ENCODE measurements at places on chromosomes 2 and 18.
A peak's percentile ranks its signal among the peaks of the same experiment; 100 is the strongest.

- no peak for DNase-seq
Measured at GRCh38 chr2:70511971-70512729, 41.5 kb downstream of the TGFA start.

- no peak for DNase-seq
Measured at GRCh38 chr18:62773691-62774090, 58.4 kb downstream of the PHLPP1 start.

GRCh38 chr18:38406607-38407006 lies 841.0 kb upstream of the CELF4 start:
- DNase-seq = no peak

- no peak for DNase-seq
Measured at GRCh38 chr18:49569724-49570123, 7.9 kb downstream of the LIPG start.

- DNase-seq = no peak
Measured at GRCh38 chr2:172293952-172294351, 133.4 kb upstream of the ITGA6 start.

DNA sequence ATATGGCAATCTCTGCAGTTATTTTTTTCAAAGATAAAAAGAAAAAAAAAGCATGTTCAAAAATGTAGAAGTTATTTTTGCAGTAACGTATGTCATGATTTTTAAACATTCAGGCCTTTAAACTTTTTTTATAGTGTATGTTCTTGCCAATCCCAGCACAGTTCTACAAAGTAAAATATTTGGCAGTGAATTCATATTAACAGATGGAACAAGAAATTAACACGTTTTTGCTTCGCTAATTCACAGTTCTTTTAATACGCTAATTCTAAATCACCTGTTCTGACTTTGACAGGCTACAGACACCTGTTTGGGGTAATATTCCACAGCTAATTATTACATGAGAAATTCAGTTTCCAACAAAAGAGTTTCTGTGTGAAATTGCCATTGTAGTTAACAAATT lies 183.2 kb downstream of the ARHGAP15 start:
- no peak for DNase-seq

DNA sequence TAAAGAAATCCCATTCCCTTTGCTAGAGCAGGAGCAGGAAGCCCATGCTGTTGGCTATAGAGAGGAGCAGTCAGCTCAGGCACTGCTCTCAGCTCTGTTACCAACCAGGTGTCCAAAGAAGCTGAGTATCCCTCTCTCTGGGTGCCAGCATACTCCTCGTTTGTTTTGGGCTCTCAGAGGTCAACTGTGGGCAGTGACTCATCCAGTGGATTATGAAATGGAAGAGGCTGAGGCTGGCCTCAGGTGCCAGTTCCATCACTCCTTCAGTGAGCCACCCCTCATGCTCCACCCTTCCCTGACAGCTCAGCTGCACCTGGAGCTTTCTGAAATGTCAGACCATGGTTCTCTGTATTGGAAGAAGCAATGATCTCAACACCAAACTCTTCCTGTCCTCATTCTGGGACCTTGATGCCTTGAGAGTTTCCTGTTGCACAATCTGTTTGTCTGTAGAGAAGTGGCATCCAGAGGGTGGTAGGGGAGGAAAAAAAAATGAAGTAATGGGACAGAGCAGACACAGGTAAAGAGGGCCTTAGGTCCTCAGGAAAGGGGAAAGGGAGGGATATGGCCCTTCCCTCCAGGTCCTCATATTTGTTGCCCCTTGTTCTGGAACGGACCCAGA lies 31.2 kb upstream of the EN1 start:
- no peak for DNase-seq

- no peak for DNase-seq
Measured at GRCh38 chr2:95388091-95388692, 14.3 kb upstream of the FAHD2A start.

DNA sequence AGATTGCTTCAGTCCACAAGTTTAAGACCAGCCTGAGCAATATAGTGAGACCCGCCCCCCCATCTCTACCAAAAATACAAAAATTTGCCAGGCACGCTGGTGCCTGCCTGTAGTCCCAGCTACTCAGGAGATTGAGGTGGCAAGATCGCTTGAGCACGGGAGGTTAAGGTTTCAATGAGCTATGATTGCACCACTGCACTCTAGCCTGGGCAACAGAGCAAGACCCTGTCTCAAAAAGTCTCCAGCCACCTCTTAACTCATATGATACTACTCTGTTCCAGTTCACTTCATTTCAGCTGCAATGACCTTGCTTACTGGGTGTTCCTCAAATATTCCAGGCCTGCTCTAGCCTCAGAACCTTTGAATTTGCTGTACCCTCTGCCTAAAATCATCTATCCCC lies 11.4 kb downstream of the MEMO1 start:
- no peak for DNase-seq

GRCh38 chr2:213317929-213318328 lies 33.7 kb downstream of the SPAG16 start:
- no peak for DNase-seq

- DNase-seq = no peak
Measured at GRCh38 chr2:100192825-100193224, 50.4 kb upstream of the AFF3 start.

DNA sequence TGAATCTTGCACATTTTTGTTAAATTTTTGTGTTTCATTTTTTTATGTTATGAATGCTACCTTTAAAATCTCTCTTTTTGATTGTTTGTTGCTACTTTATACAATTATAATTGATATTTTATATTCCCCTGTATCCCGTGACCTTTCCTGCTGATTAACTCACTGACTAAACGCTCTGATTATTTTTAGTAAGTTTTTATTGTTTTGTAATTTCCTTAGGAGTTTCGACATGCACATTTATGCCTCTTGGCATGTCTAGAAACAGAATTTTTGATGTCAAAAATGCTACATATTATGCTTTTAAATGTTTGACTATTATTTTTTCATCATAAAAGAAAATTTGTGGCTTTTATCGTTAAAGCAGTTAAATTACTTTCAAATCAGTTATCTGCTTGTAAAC lies 1131.6 kb upstream of the TMEFF2 start:
- no peak for DNase-seq

GRCh38 chr2:120105360-120105759 lies 92.5 kb downstream of the EPB41L5 start:
- DNase-seq = no peak

DNA sequence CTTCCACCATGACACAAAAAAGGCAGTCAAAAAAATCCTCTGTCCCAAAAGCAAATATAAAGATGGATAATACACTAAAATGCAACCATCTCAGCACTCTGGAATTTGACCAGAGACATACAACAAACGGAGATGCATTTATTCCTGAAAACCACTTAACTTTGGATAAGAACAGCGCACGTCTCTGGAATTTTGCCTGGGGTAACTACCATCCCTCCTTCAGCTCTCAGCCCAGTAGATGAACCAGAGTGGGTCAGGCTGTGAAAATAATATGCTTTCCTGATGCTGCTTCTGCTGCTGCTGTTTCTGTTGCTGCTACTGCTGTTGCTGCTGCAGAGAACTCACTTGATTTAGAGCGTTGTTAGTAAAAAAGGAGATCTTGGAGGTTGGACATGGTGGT lies 133.8 kb upstream of the ACVR2A start:
- no peak for DNase-seq

DNA sequence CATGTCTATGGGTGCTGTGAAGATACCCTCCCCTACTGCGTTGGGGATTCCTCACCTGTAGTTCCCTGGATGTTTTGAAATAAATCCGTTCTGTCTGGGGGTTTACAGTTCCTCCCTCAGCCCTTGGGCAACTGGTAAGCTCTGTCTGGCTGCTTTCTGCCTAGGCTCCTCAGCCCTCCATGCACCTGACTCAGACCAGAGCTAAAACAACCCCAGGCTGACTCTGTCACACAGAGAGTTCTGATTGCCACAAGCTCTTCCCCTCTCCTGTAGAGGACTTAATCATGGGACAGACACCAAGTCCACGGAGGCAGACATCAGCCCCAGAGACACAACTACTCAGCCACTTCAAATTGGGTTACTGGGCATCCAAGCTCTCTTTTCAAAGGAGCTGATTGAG lies 6.3 kb downstream of the VIT start:
- no peak for DNase-seq

DNA sequence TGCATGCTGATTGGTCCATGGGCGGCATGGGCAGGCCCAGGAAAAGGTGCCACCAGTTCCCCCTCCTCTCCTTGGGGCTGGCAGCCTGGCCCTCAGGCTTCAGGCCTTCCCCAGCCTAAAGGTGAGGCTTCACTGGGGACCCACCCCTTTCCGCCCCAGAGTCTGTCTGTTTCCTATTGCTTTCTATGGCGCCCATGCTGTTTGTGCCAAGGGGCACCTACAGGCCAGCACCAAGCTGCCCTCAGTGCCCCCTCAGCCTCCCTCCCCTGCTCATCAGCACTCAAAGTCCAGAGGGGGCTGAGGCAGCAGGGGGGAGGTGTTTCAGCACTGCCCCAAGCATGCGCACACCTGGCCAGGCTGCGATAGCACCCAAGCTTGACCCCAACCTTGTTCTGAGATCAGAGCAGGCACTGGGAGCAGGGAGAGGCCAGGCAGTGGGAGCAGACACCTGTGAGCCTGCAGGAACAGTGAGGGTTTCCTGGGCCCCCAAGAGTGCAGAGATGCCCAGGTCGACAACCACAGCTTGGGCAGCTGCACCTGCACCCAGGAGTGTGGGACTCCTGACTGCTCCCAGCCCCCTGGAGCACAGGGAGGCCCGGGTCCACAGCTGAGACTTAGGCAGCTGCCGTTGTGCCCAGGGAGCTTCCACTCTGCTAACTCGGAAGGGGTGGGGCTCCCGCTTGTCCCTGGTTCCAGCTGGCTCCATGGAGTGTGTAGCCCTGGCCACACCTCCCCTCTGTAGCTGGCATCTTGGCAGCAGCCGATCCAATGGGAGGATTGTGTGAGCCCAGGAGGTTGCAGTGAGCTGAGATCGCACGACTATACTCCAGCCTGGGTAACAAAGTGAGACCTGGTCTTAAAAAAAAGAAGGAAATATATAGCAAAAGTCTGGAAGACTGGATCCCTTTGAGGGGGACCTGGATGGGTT lies 69.1 kb downstream of the NCAPH start:
- DNase-seq = no peak

DNA sequence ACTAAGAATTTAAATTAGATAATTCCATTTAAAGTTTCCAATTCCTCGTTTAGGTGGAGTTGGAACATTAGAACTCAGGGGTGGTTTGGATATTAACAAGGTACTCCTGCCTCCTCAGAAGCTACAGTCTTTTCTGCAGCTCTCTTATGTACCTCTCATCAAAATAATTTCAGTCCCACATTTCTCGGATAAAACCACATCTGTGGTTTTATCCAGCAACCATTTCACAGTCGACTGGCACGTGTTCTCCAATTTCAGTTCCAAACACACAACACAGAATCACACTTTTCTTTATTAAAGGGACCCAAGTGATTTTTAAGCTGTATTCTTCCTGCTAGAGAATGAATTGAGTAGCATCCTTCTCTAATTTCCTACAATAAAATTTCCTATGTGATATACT lies 22.7 kb upstream of the NFU1 start:
- DNase-seq = no peak

GRCh38 chr2:85427300-85427835 lies 8.9 kb downstream of the SH2D6 start:
- no peak for DNase-seq

DNA sequence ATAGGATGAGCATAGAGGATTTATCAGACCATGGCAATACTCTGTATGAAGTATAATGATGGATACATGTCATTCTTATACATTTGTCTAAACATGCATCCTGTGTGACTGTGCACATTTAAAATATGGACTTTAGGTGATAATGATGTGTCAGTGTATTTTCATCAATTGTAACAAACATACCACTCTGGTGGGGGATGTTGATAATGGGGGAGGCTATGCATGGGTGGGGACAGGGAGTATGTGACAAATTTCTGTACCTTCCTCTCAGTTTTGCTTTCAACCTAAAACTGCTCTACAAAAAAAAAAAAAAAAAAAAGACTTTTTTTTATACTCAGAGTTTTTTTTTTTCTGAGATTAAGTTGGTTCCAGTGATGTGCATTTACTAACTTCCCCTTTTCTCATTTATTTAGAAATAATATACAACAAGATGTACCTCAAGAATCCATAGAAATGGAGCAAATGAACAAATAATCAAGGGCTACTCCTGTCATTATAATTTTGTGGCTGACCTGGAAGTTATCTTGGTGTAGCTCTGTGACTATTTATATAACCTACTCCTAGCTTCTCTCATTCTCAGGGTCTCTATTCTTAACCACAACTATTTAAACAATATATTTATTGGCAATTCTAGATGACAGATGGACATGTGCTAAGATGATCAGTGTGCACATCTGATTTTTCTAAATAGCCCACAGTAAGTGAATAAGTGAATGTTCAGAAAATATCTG lies 108.9 kb upstream of the ITGA4 start:
- no peak for DNase-seq

DNA sequence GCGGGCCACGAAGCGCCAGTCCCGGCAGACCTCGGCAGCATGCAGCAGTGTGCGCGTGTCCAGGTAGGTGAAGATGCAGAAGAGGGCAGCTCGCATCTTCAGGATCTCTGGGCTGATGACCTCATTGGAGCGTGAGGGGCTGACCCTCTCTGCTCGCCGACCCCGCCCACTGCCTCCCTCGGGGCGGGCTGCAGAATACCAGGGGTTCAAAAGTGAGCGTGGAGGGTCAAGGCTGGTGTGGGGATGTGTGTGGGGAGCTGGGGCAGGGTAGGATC lies 20.0 kb downstream of the FBXO41 start:
- no peak for DNase-seq

DNA sequence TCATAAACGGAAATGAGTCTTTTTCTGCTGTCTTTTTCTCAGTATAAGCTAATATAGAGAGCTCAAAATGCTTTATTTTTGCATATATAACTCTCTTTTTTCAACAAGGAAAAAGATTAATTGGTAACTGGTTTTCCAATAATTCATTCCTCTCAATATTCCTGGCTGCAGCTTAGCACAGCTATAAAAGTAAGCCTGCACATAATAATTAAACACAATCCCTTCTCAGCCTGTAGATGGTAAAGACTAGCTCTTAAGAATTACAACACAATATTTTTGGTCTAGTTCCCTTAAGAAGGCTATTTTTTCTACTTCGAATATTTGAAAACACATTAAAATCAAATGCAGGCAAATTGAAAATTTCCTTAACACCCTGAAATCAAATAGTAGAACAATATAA lies 258.0 kb downstream of the DOK6 start:
- no peak for DNase-seq

- DNase-seq = peak; percentile 58
Measured at GRCh38 chr2:64654063-64654811, 524 bp upstream of the SERTAD2 start.

- no peak for DNase-seq
Measured at GRCh38 chr2:239694487-239694886, 293.7 kb upstream of the HDAC4 start.

- DNase-seq = no peak
Measured at GRCh38 chr18:77234504-77235365, 14.9 kb upstream of the GALR1 start.

All from effector memory CD4-positive, alpha-beta T cell (primary cell).